Gastroesophageal sphincter (tissue), 4 donors: ENCODE measurements at places on chromosomes 1 and 21.

- no peak for ATAC-seq
Observed at GRCh38 chr1:143680304-143680703, 291.5 kb downstream of the FAM72C start.

- no peak for ATAC-seq
Observed at GRCh38 chr1:50106095-50106761, 2.5 kb upstream of the ELAVL4 start.

- no peak for ATAC-seq
Observed at GRCh38 chr1:198590454-198590853, 48.4 kb upstream of the PTPRC start.

- peak; percentile 56 for ATAC-seq
Observed at GRCh38 chr1:151458802-151459330, 428 bp downstream of the POGZ start.

DNA sequence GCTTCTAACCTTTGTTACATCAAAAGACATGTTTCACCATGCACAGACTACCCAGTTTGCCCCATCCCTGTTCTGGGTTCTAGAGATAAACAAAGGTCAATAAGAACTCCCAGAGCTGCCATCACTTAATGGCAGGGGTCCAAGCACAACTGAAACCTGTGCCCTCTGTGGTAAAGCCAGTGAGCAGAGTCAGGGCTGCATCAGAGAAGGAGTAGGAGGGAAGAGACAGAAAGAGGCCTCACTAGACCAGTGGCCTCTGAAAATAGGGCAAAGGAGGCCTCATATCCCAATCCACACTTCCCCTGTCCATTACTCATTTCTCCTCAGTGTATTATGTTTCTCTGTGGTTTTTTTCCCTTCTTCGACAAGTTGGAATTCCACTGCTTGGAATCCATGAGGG lies 10.2 kb downstream of the ATP1A2 start:
- ATAC-seq: no peak

- ATAC-seq: no peak
Observed at GRCh38 chr1:10031461-10031860, 1.3 kb upstream of the UBE4B start.

- ATAC-seq: no peak
Observed at GRCh38 chr1:156468693-156469345, 31.8 kb downstream of the MEF2D start.

DNA sequence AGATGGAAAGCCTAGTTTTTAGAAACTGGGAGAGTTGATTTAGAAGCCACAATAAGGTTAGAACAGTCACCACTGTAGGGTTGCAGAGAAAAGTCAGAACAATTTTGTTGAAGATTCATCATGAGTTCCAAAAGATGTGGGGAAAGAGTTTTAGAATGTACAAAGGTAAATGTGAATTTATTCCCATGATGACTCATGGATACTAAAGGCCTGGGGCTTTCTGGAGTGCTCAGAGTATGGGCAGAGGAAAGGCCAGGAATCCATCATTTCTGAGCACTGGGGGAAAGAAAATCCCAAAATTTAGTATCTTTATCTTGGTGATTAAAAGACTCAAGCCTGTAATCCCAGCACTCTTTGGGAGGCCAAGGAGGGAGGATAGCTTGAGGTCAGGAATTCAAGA lies 17.8 kb downstream of the YBX1 start:
- no peak for ATAC-seq

DNA sequence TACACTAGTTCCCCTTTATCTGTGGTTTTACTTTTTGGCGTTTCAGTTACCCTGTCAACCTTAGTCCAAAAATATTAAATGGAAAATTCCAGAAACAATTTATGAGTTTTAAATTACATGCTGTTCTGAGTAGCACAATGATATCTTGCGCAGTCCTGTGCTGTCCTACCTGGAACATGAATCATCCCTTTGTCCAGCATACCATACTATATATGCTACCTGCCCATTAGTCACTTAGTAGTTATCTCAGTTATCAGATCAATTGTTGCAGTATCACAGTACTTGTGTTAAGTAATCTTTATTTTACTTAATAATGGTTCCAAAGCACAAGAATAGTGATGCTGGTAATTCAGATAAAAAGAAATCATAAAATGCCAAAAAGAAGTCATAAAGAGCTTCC lies 52.7 kb downstream of the AGBL4 start:
- ATAC-seq: no peak

- ATAC-seq: no peak
Observed at GRCh38 chr1:172476218-172476811, 32.4 kb upstream of the PIGC start.

- ATAC-seq: no peak
Observed at GRCh38 chr1:177126267-177126666, 38.2 kb downstream of the ASTN1 start.

GRCh38 chr1:29653886-29654450 lies 417.6 kb downstream of the PTPRU start:
- no peak for ATAC-seq

DNA sequence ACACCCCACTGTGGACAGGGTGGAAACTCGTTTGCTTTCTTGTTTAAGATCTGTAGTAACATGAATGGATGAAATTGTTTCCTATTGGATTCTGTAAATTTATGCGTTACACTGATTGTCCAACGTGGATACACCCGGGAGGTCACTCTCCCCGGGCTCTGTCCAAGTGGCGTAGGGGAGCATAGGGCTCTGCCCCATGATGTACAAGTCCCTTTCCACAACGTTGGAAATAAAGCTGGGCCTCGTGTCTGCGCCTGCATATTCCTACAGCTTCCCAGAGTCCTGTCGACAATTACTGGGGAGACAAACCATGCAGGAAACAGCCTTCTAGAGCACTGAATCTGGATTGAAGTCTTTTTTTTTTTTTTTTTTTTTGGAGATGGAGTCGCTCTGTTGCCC lies 1.4 kb downstream of the RCC1 start:
- ATAC-seq: no peak

GRCh38 chr1:90833466-90834110 lies 116.5 kb upstream of the BARHL2 start:
- no peak for ATAC-seq

DNA sequence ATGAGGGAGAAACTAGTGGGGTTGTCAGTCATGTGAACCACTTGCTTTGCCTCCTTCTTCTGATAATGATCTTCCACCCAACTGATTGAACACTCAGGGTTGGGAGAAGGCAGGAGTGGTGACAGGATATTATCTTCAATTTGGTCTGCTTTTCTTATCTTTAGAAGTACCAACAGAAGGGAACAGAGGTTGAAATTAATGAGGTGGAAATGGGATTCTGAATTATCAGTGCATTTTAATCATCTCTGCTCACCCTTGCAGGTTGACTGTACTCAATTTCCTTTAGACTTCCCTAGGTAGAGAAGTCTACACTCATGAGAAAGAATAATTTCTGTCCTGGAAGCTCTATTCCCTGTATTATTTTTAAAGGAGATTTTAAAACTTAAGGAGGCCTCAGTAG lies 19.9 kb upstream of the PTPN14 start:
- ATAC-seq: no peak

DNA sequence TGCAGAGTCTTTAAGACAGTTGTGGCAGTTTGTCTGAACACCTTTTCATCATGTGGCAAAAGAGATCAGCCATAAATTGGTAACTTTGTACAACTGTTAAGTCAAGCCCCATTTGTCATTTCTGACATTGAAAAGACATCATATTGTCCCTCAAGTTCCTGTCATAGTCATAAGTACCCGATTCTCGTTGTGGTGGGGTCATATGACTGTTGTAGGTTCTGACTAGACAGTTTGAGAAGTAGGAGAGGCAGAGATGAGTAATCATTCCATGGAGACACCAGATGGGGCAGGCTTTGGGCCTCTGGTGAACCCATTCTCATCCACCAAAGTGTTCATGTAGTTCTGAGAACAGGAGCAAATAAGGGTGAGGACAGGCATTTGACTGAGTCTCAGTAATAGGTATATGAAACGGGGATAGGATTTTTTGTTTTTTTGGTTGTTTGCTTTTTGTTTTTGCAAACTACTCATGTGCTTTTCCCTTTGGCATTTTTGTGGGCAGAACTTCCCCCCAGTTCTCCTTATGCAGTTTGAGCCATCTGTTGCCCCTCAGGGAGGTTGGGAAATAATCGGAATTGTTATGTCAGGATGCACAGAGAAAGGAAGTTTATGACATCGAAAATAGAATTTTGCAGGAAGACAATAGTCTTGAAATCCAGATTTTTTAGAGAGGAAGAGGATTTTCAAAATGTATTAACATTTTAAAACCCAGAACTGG lies 86.9 kb upstream of the KCNE2 start:
- no peak for ATAC-seq

DNA sequence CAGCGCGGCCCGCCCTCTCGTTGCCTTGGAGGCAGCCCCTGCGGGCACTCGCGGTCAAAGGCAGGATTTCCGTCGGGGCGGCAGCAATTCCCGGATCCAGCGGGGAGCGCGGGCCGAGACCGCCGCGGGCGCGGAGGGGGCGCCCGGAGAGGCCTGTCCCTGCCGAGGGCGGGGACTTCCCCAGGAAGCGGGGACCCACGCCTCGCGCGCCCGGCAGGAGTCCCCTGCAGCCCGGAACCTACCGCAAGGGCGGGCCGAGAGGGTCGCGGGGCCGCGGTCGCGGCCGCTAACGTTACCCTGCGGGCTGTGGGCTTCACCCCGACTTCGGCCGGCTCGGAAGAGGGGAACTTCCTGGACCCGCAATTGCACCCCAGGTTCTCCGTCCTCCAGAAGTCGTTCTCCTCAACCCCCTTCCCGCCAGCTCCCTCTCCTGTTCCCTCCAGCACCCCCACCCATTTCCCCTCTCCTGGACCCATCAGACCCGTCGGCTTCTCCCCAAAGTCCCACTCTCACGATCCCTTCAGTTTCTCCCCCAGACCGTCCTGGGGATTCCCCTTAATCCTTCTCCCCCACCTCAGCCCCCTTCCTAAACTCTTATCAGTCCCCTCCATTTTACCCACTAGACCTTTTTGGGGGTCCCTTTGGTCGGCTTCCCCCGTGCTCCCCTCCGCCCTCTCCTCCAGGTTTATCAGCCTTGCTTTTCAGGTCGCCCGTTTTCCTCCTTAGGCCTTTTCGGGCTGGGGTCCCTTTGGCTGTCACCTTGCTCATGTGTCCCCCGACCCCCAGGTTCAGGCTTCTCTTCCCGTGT lies 604 bp downstream of the FGR start:
- peak; percentile 52 for ATAC-seq

GRCh38 chr1:181676269-181676668 lies 193.0 kb downstream of the CACNA1E start:
- ATAC-seq: no peak

DNA sequence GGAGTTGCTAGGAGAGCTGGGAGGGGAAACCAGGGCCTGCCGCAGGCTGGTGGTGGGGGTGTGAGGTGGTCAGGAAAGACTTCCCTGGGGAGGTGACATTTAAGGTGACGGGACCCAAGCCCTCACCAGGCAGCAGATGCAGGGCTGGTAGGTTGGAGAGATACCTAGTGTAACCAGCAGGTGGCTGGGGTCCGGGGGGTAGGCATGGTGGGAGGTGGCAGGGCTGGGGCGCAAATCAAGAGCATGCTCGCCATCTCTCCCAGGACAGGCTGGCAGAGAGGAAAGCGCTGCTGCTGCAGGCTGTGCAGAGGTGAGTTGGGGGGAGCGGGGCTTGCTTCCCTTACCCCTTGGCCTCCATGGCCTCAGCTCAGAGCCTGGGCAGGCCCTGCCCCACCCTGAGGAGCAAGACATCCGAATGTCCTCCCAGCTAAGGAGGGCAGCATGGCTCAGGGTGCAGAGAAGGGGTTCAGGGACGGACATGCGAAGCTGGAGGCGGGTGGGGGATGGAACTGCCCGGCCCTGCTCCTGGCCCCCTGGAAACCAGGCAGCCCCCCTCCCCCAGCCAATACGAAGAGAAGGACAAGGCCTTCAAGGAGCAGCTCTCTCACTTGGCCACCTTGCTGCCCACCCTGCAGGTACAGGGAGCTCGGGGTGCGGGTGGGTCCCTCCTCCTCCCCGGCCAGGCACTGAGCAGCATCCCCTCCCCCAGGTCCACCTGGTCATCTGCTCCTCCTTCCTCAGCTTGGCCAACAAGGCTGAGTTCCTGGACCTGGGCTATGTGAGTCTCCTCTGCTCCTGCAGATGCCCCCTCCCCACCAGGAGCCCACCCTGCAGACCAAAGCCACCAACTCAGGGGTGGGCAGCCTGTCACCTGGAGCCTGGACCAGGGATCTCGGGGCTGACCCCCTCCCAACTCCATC lies 4.0 kb downstream of the RNF207 start:
- no peak for ATAC-seq

DNA sequence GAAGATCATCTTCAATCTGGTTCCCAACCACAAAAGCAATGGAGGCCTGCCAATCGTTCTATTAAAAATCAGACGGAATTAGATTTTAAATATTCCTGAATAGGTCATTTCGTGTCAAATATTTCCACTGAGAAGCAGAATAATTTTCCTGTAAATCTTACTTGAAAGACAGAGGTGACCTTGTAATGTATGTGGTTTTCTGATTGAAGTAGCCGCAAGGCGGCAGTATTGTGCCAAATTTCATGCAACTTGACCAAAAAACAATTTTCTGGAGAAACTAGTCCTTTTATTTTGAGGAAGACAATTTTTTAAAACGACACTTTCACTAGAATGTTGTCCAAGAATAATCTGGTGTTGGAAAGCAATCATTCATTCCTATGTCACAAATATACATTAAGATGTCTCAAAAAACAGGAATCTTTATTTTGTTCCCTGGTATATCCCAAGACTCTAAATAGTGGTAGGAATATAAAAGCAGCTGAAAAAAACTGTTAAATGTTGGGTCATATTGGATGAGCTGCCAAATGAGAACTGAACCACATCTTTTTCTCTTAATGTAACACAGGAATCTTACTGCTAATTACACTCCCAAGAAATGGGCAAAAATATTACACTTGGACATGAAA lies 33.6 kb downstream of the SPAG17 start:
- ATAC-seq: no peak

DNA sequence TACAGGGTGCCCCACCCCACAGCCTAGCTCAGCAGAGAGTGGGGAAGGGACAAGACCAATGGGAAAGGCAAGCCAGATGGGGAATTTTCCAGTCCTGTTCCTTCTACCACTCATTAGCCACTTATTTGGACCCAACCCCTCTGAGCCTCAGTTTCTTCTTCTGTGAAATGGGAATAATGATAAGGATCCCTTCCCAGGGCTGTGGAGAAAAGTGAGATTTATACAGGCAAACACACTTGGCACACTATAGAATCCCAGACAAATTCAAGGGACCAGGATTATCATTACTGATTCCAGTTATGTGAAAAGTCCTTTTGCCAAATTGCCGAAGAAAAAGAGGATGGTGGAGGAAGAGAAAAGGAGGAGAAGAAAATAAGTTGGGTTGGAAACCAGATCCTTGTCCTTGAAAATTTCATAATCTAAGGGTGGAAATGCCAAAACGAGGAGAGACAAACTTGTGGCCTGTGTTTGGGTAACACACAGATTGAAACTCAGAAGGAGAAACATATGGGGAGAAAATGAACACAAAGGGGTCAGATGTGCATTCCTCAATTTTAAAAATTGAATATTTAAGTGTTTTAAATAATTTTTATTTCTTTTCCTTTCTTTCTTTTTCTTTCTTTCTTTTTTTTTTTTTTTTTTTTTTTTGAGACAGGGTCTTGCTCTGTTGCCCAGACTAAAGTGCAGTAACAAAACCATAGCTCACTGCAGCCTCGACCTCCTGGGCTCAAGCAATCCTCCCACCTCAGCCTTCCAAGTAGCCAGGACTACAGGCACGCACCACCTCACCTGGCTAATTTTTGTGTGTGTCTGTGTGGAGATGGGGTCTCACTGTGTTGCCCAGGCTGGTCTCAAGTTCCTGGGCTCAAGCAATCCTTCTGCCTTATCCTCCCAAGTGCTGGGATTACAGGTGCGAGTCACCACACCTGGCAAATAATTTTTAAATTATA lies 9.6 kb downstream of the CAPN2 start:
- ATAC-seq: no peak

- ATAC-seq: no peak
Observed at GRCh38 chr1:245751116-245751515, 596.3 kb downstream of the KIF26B start.

GRCh38 chr1:86500714-86501113 lies 32.0 kb downstream of the CLCA1 start:
- no peak for ATAC-seq
